ENCODE measurements at places on chromosomes 7 and 10.

DNA sequence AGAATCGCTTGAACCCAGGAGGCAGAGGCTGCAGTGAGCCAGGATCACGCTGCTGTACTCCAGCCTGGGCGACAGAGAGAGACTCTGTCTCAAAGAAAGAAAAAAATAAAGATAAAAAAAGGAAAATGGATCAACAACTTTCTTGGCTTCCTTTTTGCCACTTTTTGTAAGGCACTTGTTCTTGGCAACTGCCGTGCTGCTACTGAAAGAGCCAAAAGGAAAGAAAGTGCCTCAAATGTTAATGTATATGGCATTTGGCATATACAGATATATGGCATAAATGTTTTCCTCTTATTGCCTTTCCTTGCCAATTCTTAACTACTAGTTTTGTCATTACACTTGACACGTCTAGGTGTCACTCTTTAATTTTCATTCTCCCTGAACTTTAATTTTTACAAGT lies 393.7 kb upstream of the LRGUK start:
- no peak for DNase-seq

DNA sequence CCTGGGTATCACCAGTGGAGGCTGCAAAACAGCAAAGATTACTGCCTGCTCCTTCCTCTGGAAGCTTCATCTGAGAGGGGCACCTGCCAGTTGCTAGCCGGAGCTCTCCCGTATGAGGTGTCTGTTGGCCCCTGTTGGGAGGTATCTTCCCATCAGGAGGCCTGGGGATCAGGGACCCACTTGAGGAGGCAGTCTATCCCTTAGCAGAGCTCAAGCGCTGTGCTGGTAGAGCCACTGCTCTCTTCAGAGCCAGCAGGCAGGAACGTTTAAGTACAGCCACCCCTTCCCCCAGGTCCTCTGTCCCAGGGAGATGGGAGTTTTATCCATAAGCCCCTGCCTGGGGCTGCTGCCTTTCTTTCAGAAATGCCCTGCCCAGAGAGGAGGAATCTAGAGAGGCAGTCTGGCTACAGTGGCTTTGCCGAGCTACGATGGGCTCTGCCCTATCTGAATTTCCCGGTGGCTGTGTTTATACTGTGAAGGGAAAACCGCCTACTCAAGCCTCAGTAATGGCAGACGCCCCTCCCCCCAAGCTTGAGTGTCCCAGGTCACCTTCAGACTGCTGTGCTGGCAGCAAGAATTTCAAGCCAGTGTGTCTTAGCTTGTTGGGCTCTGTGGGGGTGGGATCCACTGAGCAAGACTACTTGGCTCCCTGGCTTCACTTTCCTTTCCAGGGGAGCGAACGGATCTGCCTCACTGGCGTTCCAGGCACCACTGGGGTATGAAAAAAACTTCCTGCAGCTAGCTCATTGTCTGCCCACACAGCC lies 19.6 kb downstream of the SEMA3E start:
- DNase-seq, result no peak

GRCh38 chr10:126081841-126082466 lies 185.6 kb downstream of the FANK1 start:
- DNase-seq, result no peak

GRCh38 chr10:43748560-43748959 lies 99.9 kb upstream of the ZNF32 start:
- DNase-seq, result no peak

- DNase-seq, result no peak
Measured at GRCh38 chr10:50291261-50291850, 40.0 kb upstream of the ASAH2 start.

- DNase-seq, result no peak
Measured at GRCh38 chr10:73480158-73480557, 15.7 kb downstream of the PPP3CB start.

- DNase-seq, result no peak
Measured at GRCh38 chr10:77571490-77571889, 66.1 kb downstream of the KCNMA1 start.

GRCh38 chr10:115026056-115026745 lies 67.0 kb upstream of the ATRNL1 start:
- no peak for DNase-seq

- DNase-seq, result no peak
Measured at GRCh38 chr7:14332155-14332554, 342.7 kb upstream of the ETV1 start.

DNA sequence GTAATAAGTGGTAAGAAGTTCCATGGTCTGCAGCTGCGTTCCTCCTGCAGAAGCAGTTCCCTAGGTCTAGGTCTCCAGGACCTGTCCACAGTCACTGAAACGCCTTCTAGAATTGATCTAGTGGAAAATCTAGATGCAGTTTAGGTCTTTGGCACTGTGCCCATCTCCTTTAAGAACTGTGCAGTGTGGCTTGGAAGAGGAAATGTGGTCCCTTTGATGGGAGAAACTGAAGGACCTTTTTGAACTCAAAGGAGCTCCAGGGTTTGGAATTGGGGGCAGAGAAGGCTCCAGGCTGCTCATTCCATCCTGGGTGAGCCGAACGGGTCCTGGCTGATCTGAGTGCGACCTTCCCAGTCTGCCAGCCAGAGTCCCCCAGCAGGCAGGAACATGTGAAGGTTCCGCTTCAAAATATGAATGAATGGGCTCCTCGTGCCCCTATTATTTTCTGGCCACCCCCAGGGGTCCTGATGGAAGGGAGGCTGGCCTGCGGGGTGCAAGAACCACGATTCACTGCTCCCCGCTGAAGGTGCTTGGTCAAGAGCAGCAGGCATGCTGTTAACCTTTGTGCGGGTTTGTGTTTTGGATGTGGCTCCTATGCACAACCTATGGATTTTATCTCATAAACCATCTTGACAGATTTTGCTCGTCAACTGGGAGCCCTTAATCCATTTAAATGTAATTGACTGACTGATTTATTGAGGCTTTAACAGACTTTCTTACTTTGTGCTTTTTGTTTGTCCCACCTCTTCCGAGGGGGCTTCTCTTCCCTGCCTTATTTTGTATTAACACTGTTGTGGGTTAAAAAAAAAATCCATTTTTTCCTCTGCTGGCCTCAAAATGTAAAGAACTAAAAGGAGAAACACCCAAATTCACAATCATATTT lies 36.7 kb downstream of the ZNF467 start:
- no peak for DNase-seq

DNA sequence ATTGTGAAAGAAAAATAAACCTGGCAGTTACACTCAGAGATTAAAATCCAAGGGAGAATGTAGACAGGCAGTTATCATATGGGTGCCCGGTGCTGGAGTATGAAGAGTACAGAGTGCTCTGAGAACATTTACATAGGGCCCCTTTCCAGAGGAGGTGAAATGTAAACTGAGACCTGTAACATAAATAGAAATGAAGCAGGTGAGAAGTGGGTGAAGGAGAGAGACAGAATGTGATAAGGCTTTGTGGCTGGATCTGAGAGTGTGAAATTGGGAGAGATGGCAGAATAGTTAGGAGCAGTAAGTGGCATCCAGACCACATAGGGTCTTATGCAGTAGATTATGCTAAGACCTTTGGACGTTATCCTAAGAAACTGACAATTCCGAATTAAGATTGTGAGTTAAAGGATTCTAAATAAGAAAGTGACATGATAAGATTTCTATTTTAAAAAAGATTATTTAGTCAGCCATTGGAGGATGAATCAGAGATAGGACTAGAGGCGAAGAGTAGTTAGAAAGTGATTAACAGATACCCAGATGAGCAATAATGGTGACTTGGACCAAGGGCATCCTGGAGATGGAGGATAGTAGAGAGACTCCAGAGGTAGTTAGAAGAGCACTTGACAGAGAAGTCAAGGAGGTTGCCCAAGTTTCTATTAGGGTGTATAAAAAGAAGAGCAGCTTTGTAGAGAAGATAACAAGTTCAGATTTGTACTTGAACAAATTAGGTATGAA lies 36.7 kb downstream of the DNAH11 start:
- DNase-seq, result no peak

GRCh38 chr10:117312430-117312829 lies 62.8 kb downstream of the PDZD8 start:
- DNase-seq, result no peak

- DNase-seq, result no peak
Measured at GRCh38 chr7:92695308-92696261, 105.4 kb upstream of the FAM133B start.

DNA sequence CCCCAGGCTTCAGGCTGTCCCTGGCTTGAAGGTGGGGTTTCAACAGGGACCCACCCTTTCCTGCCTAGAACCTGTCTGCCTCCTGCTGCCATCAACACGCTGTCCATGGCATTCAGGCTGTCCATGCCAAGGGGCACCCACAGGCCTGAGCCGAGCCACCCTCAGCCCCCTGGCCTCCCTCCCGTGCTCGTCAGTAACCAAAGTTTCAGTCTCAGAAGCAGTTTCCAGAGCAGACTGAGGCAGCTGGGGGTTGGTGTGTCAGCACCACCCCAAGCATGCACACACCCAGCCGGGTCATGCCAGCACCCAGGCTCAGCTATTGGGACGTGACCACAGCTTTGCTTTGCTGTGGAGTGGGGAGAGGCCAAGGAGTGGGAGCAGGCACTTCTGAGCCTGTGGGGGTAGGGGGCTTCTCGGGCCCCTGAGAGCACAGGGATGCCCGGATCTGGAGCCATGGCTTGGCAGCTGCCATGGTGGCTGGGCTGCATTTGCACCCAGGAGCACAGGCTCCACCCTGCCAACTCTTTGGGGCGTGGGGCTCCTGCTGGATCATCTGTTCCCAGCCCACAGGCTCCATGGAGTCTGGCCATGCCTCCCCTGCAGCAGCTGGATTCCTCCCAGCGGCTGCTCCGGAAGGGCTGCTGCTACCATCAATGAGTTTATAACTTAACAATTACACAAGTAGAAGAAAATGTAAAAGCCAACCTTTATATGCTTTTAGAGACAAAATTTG lies 314.5 kb upstream of the SEMA3C start:
- DNase-seq, result no peak

DNA sequence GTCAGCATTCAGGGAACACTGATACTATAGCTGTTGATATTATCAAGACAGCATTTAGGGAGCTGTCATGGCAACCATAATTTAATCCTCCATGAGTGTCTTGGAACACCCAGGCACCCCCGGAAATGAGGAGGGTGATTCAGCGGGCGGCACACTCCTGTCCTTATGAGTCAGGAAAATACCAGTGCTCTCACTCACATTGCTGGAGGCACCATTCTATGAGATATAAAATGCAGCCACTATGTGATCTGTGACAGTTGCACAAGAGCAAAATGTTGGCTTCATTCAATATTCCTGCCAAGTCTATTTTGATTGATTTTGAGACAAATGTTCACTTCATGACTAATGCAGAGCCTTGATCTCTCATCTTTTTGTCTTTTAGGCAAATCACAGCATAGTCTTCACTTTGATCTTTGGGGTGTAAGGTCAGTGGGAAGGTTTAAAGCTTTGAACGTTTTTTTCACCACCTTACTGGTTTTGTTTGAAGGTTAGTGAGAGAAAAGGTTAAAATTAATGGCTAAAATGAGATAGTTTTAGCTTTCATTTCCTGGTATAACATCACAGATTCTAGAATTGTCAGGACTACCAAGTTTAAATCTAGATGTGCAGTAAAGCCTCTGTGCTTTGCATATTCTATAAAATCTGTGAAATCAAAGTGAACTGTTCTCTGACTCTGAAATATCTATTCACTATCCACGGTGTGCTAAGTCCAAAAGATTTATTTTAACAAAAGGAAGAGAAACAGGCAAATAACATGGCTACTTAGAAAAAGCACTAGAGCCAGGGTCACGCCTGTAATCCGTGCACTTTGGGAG lies 12.4 kb upstream of the ARHGAP12 start:
- no peak for DNase-seq

- no peak for DNase-seq
Measured at GRCh38 chr10:75487087-75487754, 55.8 kb downstream of the LRMDA start.

DNA sequence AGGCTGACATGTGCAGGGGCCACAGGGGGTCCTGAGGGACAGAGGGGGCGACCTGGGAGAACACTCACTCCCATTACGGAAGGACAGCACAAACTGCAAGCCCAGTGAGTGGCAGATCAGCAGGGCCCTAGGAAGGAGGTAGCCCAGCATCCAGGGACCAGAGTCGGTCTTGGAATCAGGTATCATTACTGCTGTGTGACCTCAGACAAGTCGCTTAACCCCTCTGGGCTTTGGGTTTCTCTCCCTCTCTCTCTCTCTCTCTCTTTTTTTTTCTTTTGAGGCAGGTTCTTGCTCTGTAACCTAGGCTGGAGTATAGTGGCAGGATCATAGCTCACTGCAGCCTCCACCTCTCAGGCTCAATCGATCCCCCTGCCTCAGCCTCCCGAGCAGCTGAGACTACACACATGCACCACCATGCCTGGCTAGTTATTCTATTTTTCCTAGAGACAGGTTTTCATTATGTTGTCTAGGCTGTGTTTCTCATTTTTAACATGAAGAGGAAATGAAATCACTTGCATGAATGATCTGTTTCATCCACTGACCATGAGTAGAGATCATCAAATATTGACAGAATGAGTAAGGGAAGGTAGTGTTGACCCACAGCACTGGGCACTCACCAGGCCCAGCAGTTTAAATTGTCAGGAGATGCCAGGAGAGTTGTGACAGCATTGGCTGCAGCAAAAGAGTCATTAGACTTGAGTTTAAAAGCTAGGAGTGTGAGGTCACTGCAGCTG lies 49.4 kb downstream of the BUB3 start:
- no peak for DNase-seq

- DNase-seq, result peak; percentile 21
Measured at GRCh38 chr10:132458586-132459300, 61.7 kb downstream of the PWWP2B start.

DNA sequence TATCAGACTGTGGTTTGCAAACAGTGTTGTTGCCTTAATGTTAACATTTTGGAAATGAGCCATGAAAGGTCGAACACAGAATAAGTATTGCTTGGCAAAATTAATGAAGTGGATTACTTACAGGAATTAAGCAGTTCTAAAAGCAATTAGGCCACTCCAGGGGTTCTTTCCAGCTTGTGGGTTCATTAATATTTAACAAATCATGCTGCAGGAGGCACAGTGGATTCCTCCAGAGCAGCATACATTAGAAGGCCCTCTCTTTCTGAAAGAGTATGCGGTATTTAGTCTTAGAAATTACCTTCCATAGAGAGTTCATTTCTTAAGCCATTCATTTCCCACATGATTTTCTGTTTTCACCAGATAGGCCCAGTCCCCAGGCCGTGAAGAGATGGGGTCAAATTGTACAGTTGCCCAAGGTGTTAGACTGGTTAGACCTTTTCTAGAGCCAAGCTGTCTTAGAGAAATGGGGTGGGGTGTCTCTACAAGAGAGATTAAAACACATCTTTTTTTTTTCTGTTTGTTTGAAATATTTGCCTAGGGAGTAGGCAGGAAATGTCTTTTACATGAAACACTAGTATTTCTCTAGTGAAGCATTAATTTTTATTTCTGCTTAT lies 40.0 kb upstream of the AGR3 start:
- DNase-seq, result no peak

GRCh38 chr10:33236916-33237315 lies 97.6 kb downstream of the NRP1 start:
- DNase-seq, result no peak

GRCh38 chr10:8600192-8600591 lies 545.7 kb downstream of the GATA3 start:
- no peak for DNase-seq

DNA sequence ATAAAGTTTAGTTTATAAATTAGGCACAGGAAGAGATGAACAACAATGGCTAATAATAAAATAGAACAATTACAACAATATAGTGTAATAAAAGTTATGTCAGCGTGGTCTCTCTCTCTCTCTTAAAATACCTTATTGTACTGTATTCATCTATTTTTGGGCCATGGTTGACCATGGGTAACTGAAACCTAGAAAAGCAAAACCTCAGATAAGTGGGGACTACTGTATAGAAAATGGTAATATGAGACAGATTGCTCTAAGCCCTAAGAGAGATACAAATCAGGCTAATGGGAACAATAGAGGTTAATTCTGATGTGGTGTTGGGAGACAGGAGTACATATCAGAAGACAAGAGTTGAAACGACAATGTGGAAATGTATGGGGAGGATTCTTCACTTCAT lies 86.2 kb downstream of the ZNF365 start:
- no peak for DNase-seq

GRCh38 chr10:35132727-35133126 lies 6.1 kb downstream of the CREM start:
- DNase-seq, result no peak

Measured in substantia nigra (tissue), 51 donors.